ENCODE measurements at places on chromosomes 3 and 15. TPM values are rescaled to one million over a fixed set of nuclear protein-coding genes. Genes with fewer than 3 reads are reported as not detected.

Gene EOMES
- total RNA-seq = 0.46 TPM

Gene MYRIP
- not detected for total RNA-seq

Gene BMF
- total RNA-seq = 2.4 TPM

Gene DNAJC17
- 25.2 TPM for total RNA-seq

Gene TRIM71
- not detected for total RNA-seq

Gene TRIP4
- total RNA-seq = 26.0 TPM

Gene CKMT1A
- total RNA-seq = 3.3 TPM

Gene BDH1
- 2.9 TPM for total RNA-seq

Gene ADAMTS9
- 0.63 TPM for total RNA-seq

Gene CCR3
- total RNA-seq = not detected

Gene PPP1R14D
- total RNA-seq = not detected

Gene SYNM
- total RNA-seq = 28.6 TPM

Gene MAP4
- 102 TPM for total RNA-seq

Gene RYR3
- total RNA-seq = 0.07 TPM

Gene CCR2
- not detected for total RNA-seq

Gene CTXN2
- not detected for total RNA-seq

Gene INSYN1
- total RNA-seq = 3.2 TPM

Gene SIAH2
- 17.9 TPM for total RNA-seq

Gene A4GNT
- not detected for total RNA-seq

Gene TYRO3
- total RNA-seq = 18.2 TPM

Gene CRBN
- total RNA-seq = 25.9 TPM

Gene MORC1
- not detected for total RNA-seq

Gene CCDC9B
- 19.9 TPM for total RNA-seq

Gene SLC27A2
- total RNA-seq = 33.5 TPM

Gene BHLHE40
- 63.3 TPM for total RNA-seq

Gene FYCO1
- total RNA-seq = 4.4 TPM

Gene NR2E3
- 0.34 TPM for total RNA-seq

Gene COL6A5
- not detected for total RNA-seq

Gene SPINK8
- total RNA-seq = not detected

Gene DNAJB11
- total RNA-seq = 47.3 TPM

Gene FBXO40
- total RNA-seq = not detected

Gene TMEM89
- 0.10 TPM for total RNA-seq

Gene IGSF11
- total RNA-seq = 4.6 TPM

Gene GPR171
- not detected for total RNA-seq

Gene EFL1
- total RNA-seq = 32.1 TPM

Gene STRIT1
- total RNA-seq = not detected

Gene ATP13A3
- total RNA-seq = 28.6 TPM

Gene RASGRP1
- 0.40 TPM for total RNA-seq

Gene MCCC1
- total RNA-seq = 8.5 TPM

Gene NPAP1
- not detected for total RNA-seq

Gene ACOX2
- 8.8 TPM for total RNA-seq

Gene CLEC3B
- total RNA-seq = not detected

Gene MST1R
- 6.1 TPM for total RNA-seq

Gene CKMT1B
- total RNA-seq = 3.4 TPM

Gene PARP6
- total RNA-seq = 63.4 TPM

Gene CHRNA3
- 0.33 TPM for total RNA-seq

Gene ITPKA
- total RNA-seq = 9.7 TPM

Gene SPTBN5
- total RNA-seq = 0.17 TPM

Gene CPEB1
- total RNA-seq = 3.3 TPM

Measured in A549 treated with AZD2906 at 1 μM for 4 hours (cell line).